Fibroblast of lung (primary cell): ENCODE measurements at places on chromosomes 7 and 10. TPM values are rescaled to one million over a fixed set of nuclear protein-coding genes. Genes with fewer than 3 reads are reported as not detected.

DNA sequence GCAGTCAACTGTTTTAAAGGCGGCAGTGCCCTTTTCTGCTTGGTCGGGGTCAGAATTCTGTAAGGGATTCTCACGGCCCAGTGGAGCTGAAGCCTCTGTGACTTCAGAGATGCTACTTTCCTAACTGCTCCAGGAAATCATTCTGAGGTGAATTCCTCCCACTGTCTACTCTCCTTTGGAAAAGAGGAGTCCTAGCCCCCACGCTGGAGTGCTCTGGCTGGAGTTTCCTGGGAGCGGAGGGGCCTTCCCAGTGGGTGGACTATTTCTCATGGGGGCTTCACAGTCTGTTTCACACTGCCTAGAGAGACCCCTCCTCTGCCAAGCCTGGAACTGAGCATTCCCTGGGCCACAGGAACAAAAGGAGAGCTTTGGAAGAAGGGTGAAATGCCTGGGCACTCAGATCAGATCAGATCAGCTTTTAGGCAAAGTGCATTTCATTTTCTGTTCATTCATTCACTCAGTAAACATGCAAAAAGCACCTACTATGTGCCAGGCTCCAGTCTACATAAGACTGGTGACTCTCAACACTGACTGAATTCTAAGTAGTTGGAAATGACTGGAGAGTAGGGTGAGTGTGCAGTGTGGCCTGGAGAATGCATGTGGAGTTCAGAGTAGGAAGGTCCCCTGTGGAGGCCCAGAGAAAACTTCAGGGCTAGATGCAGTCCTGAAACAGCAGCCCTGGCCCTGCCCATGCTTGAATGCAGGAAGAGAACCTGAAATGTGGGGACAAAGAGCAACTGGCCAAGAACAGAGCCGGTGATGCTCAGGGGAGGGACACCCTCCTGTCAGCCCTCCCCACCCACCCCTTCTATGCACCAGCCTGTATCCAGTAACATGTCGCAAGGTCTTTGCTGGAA lies 12.2 kb downstream of the ZNF488 start:
- no peak for DNase-seq

DNA sequence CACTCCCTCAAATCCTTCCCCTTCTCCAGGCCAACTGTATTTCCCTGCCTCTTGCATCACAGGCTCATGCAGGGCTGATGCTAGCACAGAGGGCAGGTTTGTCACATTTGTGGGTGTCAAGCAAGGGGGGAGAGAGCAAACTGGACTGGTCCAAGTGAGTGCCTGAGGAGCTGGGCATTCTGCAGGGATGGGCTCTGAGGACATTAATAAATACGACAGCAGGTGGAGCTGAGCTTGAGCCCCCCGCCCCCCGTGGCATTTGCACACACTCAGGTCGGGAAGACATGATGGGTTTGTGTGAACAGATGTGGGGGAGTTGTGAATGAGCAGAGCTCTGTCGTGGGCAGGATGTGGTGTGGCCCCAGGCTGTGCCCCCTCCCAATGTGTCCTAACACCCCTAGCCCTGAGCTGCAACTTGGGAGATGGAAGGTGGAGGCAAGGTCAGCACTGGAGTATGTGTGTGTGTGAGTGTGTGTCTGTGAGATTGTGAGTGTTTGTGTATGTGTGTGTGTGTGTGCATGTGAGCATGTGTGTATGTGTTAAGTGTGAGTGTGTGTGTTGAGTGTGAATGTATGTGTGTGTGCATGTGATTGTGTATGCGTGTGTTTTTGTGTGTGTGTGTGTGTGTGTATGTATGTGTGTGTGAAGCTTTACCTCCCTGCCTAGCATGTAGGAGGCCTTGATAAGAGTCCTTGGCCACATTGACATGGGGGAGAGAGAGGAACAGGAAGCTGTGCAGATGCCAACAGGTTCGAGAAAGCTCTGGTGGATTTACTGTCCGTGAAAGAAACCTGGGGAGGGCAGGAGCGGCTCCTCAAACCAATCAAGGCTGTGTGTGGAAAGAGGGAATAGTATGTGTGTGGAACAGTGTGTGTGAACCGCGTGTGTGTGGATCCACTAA lies 9.1 kb downstream of the RASSF4 start:
- DNase-seq, result no peak

GRCh38 chr7:156640949-156641485 lies 443 bp downstream of the RNF32 start:
- peak; percentile 61 for DNase-seq

DNA sequence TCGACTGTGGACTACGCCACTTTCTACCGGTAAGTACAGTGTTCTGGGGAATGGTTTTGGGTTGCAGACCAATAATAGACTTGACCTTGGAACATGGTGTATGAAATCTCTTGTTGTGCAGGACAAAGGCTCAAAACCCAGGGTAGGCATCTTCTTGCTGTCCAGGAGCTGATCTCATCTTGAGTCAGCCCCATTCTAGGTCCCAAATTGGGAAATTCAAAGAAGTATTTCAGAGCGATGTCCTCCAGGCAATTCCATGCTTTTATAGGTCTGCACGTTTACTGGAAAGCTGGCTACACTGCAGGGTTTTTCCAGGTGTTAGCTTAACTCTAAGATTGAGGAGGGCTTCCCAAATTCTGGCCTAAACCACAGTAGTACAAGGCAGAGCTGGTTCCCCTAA lies 180.7 kb downstream of the BMPER start:
- DNase-seq, result no peak

DNA sequence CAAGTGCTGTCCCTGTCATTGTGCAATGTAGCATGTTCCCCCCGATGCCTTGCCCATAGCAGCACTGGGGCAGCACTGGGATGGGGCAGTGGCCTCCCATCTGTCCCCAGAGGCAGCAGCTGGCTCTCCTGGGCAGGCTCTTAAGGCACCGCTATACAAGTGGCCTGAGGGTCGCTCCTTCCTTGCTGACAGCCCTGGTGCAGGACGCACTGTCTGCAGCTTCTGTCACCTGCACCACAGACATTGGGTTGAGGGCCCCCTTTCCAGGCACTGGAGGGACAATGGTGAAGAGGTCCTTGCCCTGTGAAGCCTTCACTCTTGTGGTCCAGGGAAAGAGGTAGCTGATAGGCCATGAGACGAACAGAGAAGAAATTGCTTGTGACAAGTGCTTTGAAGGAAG lies 10.6 kb downstream of the CPSF4 start:
- DNase-seq, result no peak

GRCh38 chr10:102579328-102579727 lies 65.0 kb upstream of the TRIM8 start:
- DNase-seq, result no peak

The HOXA4 gene
- total RNA-seq, result 0.33 and 0.51 TPM in 2 replicates

GRCh38 chr10:110566472-110567200 lies 859 bp upstream of the SMC3 start:
- no peak for DNase-seq

The ITGA8 gene
- total RNA-seq, result 0.99 and 1.3 TPM in 2 replicates

The MET gene
- 29.8 and 44.4 TPM in 2 replicates for total RNA-seq
